ENCODE measurements at places on chromosomes 1 and 21. TPM values are rescaled to one million over a fixed set of nuclear protein-coding genes. Genes with fewer than 3 reads are reported as not detected.

- H3K36me3 ChIP-seq: no peaks in the 10 kb centered on the region
- DNase-seq: no peak
- no peaks in the 10 kb centered on the region for H3K27me3 ChIP-seq
- H3K4me3 ChIP-seq: no peak overlapping the region
- no peak overlapping the region for H3K27ac ChIP-seq
- H3K4me1 ChIP-seq: peaks cover 31% of the 10 kb centered on the region
Measured at GRCh38 chr1:243291292-243291691, 35.5 kb downstream of the SDCCAG8 start.

- no peak for DNase-seq
- no peak within 1 kb of the TSS for H3K27ac ChIP-seq
- no peaks in the 10 kb centered on the region for H3K27me3 ChIP-seq
- no peak within 1 kb of the TSS for H3K4me3 ChIP-seq
Measured at GRCh38 chr1:209755926-209756614, at the start of gene TRAF3IP3. Gene TRAF3IP3 (plus strand): TSS chr1:209756053. CDS start chr1:209760040, 3,987 bp downstream.

DNA sequence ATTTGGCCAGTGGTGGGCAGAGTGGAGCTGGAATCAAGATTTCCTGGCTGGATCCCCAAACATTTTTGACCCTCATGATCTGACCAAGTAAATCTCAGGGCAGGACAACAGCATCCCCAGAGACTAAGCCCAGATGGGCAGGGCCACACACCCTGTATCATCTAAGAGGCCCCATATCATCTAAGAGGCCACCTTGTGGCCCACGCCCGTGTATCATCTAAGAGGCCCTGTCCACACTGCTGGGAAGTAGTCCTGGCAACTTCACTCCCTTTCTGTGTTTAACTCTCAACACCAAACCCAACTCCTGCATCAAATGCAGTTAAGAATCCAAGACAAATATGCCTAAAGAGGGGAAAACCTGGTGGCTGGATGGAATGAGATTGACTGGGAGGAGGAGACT lies 81.6 kb upstream of the SSX2IP start:
- H3K27me3 ChIP-seq: no peaks in the 10 kb centered on the region
- H3K4me3 ChIP-seq: no peak overlapping the region
- H3K27ac ChIP-seq: no peak overlapping the region

The C1orf87 gene
- polyA plus RNA-seq: 0.21 TPM

The SYCP1 gene
- polyA plus RNA-seq: 0.66 TPM
